ENCODE measurements at places on chromosomes 5 and 9. TPM values are rescaled to one million over a fixed set of nuclear protein-coding genes. Genes with fewer than 3 reads are reported as not detected.

The IL3 gene
- total RNA-seq: not detected

The ADRB2 gene
- total RNA-seq: 8.8 TPM

The DNAJC25 gene
- 5.8 TPM for total RNA-seq

The GAPT gene
- total RNA-seq: 0.54 TPM

The INSYN2B gene
- total RNA-seq: not detected

The TLE1 gene
- 14.1 TPM for total RNA-seq

The ARSI gene
- 0.14 TPM for total RNA-seq

The SELENOP gene
- not detected for total RNA-seq

The PCDHGA12 gene
- not detected for total RNA-seq

The SGTB gene
- 79.5 TPM for total RNA-seq

The TTC16 gene
- total RNA-seq: 5.5 TPM

The RECK gene
- 6.3 TPM for total RNA-seq

The FAM221B gene
- not detected for total RNA-seq

The TRPM6 gene
- total RNA-seq: not detected

The EIF4E1B gene
- not detected for total RNA-seq

The ANKRA2 gene
- total RNA-seq: 44.1 TPM

The GDNF gene
- not detected for total RNA-seq

The TPPP gene
- total RNA-seq: 5.1 TPM

The PTPDC1 gene
- 2.2 TPM for total RNA-seq

The GPR151 gene
- total RNA-seq: not detected

The SLC4A9 gene
- total RNA-seq: not detected

The NELFB gene
- total RNA-seq: 17.6 TPM

The PPP2R2B gene
- 4.7 TPM for total RNA-seq

The TMEM174 gene
- not detected for total RNA-seq
